ENCODE measurements at places on chromosomes 4 and X. TPM values are rescaled to one million over a fixed set of nuclear protein-coding genes. Genes with fewer than 3 reads are reported as not detected.

NKX6-1 gene
- not detected for total RNA-seq

OCIAD1 gene
- total RNA-seq: 149 TPM

MUC7 gene
- total RNA-seq: not detected

CLTRN gene
- 0.53 TPM for total RNA-seq

ABCB7 gene
- total RNA-seq: 24.8 TPM

RASL11B gene
- 8.0 TPM for total RNA-seq

IL2 gene
- not detected for total RNA-seq

TMSB15C gene
- total RNA-seq: 0.32 TPM

CXCL8 gene
- 0.82 TPM for total RNA-seq

STATH gene
- not detected for total RNA-seq

GYPE gene
- 0.74 TPM for total RNA-seq

CFAP47 gene
- not detected for total RNA-seq

NDNF gene
- total RNA-seq: 5.4 TPM

SSX1 gene
- total RNA-seq: not detected

DCAF8L2 gene
- total RNA-seq: not detected

UGT2B15 gene
- total RNA-seq: not detected

CXorf49 gene
- not detected for total RNA-seq

GPR82 gene
- 0.53 TPM for total RNA-seq

RTL9 gene
- total RNA-seq: 0.15 TPM

SPANXA2 gene
- not detected for total RNA-seq

NSUN7 gene
- total RNA-seq: 4.2 TPM

SLITRK4 gene
- total RNA-seq: 0.85 TPM
